ENCODE measurements at places on chromosomes 13 and 19.
A peak's percentile ranks its signal among the peaks of the same experiment; 100 is the strongest.

DNA sequence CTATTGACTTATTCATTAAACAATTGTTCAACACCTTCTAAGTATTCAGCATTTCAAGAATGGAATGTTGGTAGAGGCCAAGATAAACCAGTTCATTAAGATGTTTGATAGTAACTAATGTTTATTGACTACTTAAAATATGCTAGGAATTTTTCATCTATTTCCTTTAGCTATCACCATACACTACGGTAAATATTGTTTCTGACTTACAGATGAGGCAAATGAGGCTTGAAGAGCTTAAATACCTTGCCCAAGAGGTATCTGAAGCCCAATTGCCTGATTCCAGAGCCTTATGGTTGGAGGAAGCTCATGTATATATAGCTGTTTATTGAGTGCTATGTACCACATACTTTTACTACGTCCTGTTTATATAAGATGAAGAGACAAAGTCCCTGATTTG lies 286.2 kb downstream of the NDFIP2 start:
- no peak for DNase-seq

DNA sequence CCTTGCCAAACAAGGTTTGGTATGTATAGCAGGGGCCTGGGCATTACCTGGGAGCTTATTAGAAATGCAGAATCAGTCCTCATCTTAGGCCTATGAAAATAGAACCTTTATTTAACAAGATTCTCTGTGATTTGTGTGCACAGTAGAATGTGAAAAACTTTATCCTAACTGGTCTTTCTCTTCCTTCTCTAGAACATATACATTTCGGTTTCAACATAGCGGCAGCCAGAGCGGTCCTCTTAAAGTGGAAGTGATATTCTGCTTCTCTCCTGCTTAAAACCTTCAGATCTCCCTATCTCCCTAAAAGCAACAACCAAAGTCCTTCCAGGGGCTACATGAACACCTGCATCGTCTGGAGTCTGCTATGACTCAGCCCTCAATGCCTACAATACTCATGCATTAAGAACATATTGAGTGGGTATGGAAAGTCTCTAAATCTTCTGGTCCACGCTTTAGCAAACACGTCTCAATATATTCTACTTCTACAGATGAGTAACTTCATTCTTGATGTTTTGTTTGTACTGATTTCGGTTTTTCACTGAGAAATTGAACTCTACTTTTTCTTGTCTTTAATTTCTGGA lies 84.5 kb downstream of the SPRY2 start:
- DNase-seq, result no peak

GRCh38 chr13:106129273-106129672 lies 406.2 kb downstream of the EFNB2 start:
- no peak for DNase-seq

GRCh38 chr19:30535011-30535410 lies 162.8 kb downstream of the ZNF536 start:
- no peak for DNase-seq

DNA sequence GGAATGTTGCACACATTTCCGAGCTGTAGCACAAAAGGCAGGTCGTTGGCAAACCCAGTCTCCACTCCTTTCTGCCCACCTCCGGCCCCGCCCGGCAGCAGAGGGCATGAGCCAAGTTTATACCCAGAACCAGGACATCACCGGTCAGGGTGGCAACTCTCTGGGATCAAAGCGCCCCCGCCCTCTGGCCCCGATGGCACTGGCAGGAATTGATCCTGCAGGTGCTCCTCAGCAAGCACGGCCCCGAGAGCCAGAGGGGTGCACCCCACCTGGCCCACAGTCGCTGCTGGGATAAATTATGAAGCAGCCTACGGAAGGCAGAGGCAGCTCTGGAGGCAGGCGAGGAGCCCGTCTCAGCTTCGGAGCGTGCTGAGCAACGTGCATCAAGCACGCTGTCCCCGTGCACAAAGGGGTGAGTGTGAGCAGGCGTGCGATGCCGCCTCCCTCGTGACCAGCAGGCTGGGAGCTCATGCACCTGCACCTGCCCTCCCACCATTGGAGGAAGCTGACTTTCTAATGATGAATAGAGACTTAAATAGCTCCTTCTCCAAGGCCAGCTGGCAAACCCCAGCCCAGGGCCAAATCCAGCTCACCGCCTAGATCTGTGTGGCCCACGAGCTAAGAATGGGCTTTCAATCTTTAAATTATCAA lies 25.7 kb downstream of the SHC2 start:
- DNase-seq, result no peak

- DNase-seq, result peak; percentile 53
Measured at GRCh38 chr19:56350416-56351045, 35.9 kb upstream of the ZSCAN5A start.

Measured in ACHN (cell line).